ENCODE measurements at places on chromosomes 6 and 20.

- DNase-seq, result no peak
Observed at GRCh38 chr6:100574836-100575235, 110.1 kb upstream of the SIM1 start.

DNA sequence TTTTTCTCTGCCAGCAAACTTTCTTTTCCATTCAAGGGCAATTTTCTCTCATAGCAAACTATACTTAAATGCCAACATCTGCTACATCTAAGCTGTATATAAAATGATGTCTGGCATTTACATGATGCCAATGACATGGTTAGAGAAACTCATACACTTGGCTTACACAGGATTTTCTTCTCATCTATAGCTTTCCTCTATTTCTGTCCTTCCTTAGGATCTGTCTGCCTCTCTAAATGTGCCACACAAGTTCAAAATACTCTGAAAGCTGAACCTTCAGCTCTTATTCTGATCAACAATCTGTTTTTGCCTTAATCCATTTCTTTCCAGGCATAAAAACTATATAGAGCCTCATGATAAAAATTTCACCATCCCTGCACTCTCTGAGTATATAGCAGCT is 290.9 kb upstream of the RNF217 start:
- DNase-seq, result no peak

- no peak for DNase-seq
Observed at GRCh38 chr6:121865811-121866210, 430.4 kb downstream of the GJA1 start.

- DNase-seq, result no peak
Observed at GRCh38 chr6:168870982-168871381, 382.7 kb downstream of the THBS2 start.

GRCh38 chr20:64010711-64011237 is 25.2 kb upstream of the C20orf204 start:
- no peak for DNase-seq

GRCh38 chr20:60008130-60008808 is 50.0 kb downstream of the CDH26 start:
- DNase-seq, result no peak

GRCh38 chr6:140708441-140708840 is 1334.0 kb upstream of the CITED2 start:
- no peak for DNase-seq

GRCh38 chr6:39362487-39362865 is 40.0 kb upstream of the KCNK16 start:
- DNase-seq, result no peak

DNA sequence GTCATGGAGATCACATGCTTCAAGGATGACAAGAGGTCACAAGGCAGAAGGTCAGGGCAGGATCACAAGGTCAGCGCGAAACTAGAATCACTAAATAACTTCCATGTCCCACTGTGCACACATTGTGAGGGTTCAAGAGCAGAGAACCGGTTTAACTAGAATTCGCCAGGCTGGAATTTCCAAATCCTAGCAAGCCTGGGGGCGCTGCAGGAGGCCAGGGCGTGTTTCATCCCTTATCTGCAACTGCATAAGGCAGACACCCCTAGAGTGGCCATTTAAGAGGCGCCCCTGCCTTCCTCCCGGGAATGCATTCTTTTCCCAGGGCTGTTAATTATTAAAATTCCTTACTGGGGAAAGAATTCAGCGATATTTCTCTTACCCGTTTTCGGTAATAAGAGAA is 40.2 kb upstream of the SLC22A1 start:
- no peak for DNase-seq

DNA sequence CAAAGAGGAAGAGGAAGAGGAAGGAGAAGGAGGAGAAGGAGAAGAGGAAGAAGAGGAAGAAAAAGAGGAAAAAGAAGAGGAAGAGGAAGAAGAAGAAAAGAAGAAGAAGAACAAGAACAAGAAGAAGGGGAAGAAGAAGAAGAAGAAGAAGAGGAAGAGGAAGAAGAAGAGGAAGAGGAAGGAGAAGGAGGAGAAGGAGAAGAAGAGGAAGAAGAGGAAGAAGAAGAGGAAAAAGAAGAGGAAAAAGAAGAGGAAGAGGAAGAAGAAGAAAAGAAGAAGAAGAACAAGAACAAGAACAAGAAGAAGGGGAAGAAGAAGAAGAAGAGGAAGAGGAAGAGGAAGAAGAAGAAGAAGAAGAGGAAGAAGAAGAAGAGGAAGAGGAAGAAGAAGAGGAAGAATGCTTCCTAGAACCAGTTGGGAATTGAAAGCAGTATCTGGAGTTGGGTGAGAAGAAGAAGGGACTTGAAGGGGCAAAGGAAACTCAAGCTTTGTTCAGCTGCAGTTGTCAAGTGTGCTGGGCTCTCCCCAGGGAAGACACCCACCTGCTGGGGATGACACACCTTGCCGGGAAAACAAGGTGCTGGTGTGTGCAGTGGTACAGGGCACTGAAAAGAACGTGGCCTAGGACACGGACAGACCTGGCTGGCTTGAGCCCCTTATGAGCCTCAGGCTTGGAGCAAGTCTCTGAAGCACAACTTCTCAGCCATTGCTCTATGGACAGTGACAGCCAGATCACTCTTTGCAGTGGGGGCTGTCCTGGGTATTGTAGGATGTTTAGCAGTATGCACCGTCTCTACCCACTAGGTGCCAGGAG is 30.1 kb upstream of the ARFGEF2 start:
- DNase-seq, result no peak

- DNase-seq, result no peak
Observed at GRCh38 chr6:38937839-38938613, 110.6 kb upstream of the GLP1R start.

GRCh38 chr6:159926542-159927203 is 35.9 kb downstream of the MAS1 start:
- DNase-seq, result no peak

GRCh38 chr6:169861431-169862042 is 110.1 kb downstream of the ERMARD start:
- DNase-seq, result no peak

DNA sequence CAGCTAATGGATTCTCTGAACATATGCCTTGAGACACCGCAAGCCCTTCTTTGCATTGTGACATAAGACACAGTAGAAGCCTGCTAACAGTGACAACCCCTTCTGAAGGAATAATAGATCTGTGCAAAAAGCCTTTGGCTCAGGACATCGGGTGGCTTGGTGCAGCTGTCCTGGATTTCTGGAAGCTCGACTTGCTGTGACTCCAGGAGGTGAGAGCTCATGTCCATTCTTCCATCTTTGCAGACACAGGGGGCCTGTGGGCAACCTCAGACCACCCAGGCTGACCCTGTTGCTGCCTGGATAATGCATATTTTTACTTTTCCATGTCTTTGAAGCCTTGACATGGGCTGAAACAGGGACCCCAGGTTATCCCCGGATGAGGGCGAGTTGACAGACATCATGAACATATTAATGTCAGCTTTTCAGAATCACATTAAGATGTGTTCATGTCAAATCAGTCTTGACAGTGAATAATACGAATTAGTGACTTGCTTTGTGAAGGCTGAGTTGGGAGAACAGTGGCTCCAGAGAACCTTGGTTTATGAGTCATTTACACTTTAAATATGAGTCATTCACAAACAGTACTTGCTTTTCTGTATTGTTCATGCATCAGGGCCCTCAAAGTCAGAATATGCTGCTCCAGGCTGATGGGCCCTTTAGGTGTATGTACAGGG is 66.8 kb upstream of the IYD start:
- DNase-seq, result no peak

All from GM12864 (cell line).